Inflammatory macrophage treated with lipopolysaccharide for 4 hours (primary cell): ENCODE measurements at places on chromosomes 5 and 9.

- DNase-seq, result no peak
Observed at GRCh38 chr5:2024986-2025721, 142.4 kb upstream of the IRX4 start.

DNA sequence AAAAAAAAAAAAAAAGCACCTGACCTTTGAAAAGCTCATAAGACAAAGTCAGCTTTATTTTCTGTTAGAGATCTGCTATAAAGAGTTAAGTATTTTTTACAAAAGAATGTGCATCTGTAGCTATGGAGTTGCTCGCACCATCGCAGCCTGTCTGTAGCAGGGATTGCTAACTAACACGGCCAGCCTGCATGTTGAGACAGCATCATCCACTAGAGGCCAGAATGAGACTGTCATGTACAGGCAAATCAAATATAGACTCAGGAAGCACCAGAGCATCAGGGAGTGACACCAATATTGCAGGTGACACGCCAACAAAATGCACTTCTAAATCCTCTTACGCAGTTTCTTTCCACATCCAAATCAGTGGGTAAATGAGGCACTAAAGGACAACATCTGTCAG is 136.3 kb upstream of the RASEF start:
- peak; percentile 15 for DNase-seq

DNA sequence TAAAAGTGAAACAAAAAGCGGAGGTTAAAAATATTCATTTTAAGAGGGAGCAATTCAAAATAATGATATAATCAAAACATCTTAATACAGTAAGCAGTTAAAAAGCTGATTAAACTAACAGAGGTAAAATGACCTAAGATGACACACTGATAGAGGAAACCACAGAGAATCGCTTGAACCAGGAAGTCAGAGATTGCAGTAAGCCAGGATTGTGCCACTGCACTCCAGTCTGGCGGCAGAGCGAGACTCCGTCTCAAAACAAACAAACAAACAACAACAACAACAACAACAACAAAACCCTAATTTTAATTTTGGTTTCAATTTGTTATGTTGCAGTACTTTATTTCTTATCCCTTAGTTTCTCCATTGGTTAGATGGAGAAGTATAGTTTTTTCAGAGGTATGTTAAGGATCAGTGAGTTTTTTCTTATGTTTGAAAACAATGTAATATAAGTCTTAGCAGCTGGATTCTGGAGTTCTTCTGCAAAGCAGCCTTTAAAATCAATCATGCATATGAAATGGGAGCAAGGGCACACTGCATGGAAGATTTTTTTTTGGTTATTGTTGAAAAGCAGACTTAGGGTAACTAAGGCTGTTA is 58.5 kb downstream of the MLANA start:
- peak; percentile 59 for DNase-seq

DNA sequence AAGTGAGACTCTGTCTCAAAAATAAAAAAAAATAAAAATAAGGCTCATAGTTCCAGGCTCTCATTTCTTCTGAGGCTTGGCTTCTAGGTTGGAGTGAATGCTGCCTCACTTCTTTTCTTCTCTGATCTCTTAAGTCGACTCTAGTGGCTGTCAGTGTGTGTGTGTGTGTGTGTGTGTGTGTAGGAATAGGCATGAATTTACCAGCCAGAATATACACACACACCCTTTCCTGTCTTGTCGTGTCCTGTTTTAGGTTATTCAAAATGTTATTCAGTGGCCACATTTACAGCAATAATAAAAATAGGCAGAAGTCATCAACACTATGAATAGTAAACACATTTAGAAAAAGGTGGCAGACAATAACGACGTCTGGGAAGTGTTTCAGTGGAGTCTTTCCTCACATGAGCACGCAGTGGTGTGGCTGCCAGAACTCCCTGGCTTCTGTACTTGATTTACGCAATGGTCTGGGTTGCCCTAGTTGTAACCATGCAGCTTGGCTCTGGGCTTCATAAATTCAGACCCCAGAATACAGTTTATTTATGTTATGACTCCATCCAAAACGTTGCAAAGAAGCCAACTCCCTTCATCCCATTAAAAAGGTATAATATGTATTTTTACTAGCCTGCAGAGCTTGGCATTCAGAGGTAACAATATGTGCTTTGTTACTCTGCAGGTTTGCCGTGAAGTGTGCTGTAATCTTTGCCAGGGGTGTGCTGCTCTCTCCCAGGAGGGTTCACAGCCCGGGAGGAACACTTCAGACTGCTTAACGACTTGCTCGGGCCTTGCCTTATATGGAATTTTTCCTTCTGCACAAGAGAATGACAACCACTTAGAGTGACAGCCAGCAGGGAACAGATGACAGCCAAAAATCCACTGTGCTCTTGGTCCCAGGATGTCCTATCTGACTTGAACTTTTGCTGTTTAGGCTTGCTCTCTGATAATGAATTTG is 34.4 kb upstream of the PALM2AKAP2 start:
- DNase-seq, result no peak

- DNase-seq, result peak; percentile 76
Observed at GRCh38 chr9:129558551-129559505, 62.1 kb downstream of the C9orf50 start.

GRCh38 chr9:36461323-36461722 is 61.3 kb upstream of the RNF38 start:
- no peak for DNase-seq

DNA sequence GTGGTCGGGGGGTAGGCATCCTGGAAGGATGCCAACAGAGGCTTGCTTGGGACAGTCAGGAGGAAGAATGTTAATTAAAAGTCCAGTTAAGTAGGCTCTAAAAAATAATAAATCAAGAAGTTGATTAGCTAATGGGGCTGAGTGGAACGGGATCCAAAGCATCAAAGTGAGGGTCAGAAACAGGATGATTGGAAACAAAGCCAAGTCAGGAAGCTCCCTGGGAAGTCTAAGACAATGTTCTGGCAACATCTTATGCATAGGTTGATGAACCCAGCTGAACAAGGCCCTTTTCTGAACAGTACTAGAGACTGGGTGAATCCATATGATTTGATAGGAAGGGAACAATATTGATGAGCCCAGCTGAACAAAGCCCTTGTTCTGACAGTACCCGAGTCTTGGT is 50.2 kb upstream of the STARD4 start:
- DNase-seq, result no peak
